ENCODE measurements at places on chromosomes 12 and 14.

GRCh38 chr14:61262082-61262481 is 19.1 kb downstream of the TMEM30B start:
- DNase-seq = no peak

DNA sequence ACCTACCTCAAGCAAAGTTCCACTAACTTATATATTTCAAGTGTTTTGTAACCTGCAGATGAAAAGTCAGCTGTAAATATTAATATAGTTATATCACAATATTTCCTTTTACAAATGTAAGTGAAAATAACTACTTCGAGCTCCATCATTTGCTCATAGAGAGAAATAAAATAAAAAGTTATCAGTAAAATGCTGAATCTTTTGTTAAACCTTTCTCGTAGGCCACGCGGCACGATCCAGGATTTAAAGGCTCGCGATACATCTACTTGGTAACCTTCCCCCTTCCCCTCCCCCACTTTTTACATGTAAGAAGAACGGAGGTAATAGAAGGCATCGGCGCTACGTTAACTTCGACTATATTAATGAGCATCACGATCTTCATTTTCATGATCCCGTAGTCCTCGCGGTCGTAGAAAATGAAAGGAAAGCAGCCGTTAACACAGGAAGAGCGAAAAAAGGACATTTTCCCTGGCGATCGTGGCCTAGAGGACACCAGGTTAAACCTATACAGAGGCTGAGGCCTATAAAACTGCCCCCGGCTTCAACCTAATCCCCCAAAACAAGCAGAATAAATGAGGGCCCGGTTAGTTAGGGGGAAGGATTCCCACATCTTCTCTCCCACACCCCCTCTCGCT is 508 bp downstream of the HNRNPC start:
- DNase-seq = no peak

DNA sequence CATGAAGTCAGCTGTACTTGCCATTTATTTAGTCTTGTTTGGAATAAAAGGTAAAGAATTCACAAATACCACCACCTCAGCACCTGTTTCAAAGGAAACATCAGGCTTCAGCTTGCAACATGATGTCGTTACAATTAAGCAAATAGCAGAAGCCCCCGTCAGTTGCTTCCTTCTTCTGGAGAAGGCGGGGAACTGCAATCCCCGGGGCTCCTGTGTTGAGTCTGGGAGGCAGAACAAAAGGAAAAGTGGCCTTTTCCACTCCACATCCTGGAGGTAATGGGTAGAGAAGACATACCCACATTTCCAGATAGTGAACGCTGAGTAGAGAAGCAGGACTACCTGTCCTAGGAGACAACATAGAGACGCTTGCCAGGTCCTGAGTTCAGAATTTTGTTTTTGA is 92.8 kb downstream of the DNAH10 start:
- no peak for DNase-seq

GRCh38 chr12:10027311-10027710 is 3.2 kb upstream of the CLEC9A start:
- DNase-seq = no peak

DNA sequence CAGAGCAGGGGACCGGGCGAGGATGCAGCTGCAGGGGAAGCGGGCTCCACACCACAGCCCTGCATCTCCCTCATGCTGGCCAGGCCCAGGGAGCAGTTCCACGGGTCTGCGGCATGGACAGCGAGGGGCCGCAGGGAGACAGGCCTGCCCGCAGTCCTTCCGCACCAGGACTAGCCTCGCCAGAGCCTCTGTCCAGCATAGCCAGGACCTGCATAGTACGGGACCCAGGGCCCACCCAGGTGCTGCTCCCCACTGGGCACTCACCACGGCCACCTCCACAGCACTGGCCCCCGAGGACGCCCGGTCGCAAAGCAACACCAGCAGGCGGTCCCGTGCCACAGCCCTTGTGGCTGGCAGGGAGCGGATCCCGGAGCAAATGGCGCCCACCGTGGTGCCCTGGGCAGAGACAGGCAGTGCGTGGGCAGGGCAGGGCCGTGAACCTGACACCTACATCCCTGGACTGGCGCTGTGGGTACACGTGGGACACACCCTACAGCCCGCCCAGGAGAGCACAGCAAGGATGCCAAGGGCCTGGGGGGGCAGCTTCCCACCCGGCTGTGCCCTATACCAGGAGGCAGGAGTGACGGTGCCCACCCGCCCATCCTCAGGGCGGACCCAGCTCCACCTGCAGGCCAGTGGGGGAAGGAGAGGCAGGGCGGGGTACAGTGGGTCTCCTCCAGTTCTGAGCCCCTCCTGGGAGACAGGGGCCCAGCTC is 23.8 kb downstream of the JAG2 start:
- DNase-seq = no peak

DNA sequence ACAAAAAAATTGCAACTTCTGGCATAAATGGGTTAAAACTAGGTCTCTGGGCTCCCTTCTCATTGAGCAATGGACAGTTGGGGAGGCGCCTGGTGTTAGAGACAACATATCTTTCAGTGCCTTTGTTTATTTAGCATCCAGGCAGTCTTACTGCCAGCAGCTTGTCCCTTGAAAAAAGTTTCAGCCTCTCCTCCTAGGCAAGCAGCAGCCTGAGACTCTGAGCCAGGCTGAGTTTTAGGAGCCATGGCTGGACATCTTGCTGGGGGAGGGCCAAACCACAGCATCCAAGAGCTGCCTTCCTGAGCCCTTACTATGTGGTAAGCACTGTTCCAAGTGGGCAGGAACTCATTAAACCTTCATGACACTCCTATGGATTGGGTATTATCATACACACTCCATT is 10.1 kb upstream of the JDP2 start:
- no peak for DNase-seq

DNA sequence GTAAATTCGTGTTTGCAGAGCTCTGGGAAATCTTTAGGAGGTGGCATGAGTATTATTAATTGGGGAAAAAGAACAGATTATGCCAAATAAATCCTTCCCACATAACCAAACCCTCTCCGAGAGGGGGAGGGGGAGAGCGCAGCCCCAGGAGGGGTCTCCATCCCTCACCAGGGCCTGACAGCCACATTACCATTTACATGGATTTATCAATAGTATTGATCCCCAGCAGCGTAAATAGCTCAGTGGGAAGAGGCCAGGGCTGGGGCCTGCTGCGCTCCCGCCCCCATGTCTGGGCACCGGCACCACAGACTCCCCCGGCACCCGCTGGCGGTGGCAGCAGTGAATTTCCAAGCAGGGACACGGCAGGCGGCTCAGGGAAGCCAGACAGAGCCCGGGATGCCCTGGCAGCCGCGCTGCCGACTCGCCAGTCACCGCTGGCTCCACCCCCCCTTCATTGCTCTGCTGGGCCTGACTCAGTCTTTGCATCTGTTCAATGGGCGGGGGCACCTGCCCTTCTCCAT is 2.4 kb downstream of the NCOR2 start:
- no peak for DNase-seq

GRCh38 chr12:71312768-71313403 is 126.7 kb upstream of the LGR5 start:
- DNase-seq = no peak

- DNase-seq = no peak
Observed at GRCh38 chr14:100549834-100550625, 37.2 kb downstream of the BEGAIN start.

DNA sequence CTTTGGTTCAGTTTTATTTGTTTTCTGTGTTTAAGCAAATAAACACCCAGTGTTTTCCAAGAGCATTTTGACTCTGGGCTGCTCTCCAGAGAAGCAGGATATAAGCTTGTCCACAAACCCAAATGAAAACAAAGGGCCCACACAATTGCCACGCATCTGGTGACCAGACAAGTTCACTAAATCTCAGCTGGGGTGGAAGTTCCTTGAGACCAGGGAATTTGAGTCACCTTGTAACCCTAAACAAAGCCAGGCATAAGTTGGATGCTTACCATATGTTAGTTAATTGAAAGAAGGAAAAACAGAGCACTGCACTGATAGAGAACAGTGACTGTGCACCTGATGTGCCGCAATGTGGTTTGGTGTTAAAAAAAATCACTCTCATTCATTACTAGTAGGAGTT is 1.6 kb upstream of the TXNRD1 start:
- no peak for DNase-seq

GRCh38 chr12:50695961-50696360 is 67.9 kb upstream of the ATF1 start:
- DNase-seq = no peak

GRCh38 chr14:61330511-61330910 is 9.1 kb downstream of the PRKCH start:
- no peak for DNase-seq

DNA sequence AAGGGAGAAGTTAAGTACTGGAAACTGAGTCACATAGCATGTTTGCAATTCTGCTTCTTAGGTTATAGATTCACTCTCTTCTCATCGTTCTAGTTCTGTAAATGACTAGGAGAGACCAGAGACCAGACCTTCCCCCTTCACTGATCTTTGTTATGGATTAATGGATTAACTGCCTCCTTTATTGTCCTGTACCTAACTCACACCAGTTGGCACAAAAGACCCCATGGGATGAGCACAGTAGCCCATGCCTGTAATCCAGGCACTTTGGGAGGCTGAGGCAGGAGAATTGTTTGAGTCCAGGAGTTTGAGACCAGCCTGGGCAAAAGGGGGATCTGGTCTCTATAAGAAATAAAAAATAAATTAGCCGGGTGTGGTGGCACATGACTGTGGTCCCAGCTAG is 20.8 kb downstream of the BCAT1 start:
- DNase-seq = no peak

- DNase-seq = no peak
Observed at GRCh38 chr14:50228313-50228712, 3.1 kb downstream of the SOS2 start.

GRCh38 chr14:99664937-99665273 is 19.2 kb upstream of the CYP46A1 start:
- no peak for DNase-seq

GRCh38 chr12:65886996-65887395 is 62.7 kb downstream of the HMGA2 start:
- no peak for DNase-seq

- DNase-seq = no peak
Observed at GRCh38 chr14:79021766-79022165, 851.6 kb downstream of the NRXN3 start.

DNA sequence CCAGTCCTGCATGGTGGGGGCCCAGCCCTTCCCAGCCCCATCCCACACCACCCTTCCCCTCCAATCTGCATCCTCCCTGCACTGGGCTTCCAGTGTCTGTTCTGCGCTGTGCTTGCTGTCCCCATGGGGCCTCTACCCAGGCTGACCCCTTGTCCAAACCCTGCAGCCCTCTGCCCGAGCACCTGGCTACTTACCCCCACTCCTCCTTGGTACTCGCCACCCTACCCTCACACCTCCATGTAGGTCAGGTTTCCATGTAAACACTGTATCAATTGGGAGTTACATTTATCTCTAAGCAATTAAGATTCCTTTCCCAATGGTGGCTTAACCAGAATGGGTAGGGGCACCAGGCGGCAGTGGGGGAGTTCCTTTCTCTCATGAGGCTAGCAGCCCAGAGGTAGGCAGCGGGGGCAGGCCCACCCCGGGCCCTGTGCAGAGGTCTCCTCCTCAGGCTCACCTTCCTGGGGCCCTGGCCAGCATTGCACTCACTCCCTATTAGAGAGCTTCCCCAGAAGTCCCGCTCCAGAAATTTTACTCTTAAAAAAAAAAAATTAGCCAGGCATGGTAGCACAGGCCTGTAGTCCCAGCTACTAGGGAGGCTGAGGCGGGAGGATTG is 76.6 kb upstream of the CCND2 start:
- no peak for DNase-seq

DNA sequence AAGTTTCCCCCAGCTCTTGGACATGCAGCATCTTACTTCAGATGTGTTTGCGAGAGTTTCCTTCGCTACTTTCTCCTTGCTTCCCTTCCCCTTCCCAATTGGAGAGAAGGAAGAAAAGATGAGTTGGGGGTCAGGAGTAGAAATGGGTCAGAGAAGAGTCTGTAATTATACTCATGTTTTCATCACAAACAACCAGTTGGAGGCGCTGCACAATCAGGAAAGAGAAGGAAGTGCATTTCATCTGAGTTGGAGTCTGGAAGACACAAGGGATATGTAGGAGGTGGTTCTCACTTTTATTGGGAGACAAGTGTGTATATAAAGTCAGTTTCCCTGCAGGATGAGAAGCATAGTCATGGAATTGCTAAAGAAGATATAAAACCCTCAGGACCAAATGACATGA is 31.3 kb upstream of the VSX2 start:
- no peak for DNase-seq

GRCh38 chr12:72540811-72541210 is 268.6 kb downstream of the TRHDE start:
- no peak for DNase-seq

GRCh38 chr12:96416033-96416799 is 16.0 kb upstream of the CDK17 start:
- no peak for DNase-seq

GRCh38 chr12:4225571-4225970 is 48.0 kb upstream of the CCND2 start:
- no peak for DNase-seq

DNA sequence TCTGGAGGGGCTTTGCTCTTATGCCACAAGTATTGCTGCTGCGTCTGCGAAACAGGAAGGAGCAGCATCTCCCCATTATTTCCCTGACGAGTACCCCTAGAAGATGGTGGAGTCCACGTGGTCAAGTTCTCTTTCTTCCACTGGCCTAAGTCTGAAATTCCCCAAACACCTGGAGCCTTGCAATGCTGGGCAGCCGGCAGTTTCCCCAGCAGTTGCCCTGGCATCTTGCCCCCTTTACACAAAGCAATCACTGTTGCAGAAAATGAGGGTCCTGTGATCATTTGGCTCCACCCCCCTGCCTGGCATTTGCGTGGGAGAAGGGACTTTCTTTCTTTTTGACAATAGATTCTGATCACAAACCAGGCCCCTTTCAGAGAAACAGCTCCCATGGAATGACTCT is 56.9 kb downstream of the FOS start:
- DNase-seq = no peak

- no peak for DNase-seq
Observed at GRCh38 chr12:5783289-5783920, 161.7 kb downstream of the ANO2 start.

DNA sequence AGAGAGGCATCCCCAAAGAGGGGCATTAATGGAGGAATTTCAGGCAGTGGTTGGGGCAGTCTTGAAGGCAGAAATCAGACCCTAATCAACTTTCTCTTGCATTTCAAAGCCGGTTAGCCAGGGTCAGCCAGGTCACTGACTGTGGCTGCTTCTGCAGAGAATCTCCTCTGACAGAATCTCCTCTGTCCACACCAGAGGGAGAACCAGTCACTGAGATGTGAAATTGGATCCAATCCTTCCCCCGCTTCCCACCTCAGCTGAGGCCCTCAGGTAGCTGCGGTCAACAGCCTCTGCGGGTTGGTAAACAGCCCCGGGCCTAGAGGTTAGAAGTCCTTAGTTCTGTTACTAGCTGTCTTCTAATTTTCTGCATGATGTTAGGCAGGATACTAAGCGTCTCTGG is 39.8 kb upstream of the NUAK1 start:
- DNase-seq = no peak

- no peak for DNase-seq
Observed at GRCh38 chr12:53703756-53704155, 23.5 kb downstream of the CALCOCO1 start.

- no peak for DNase-seq
Observed at GRCh38 chr14:61616524-61617185, 78.7 kb upstream of the HIF1A start.

GRCh38 chr14:50932592-50933495 is 11.4 kb downstream of the PYGL start:
- DNase-seq = no peak
